CD14-positive monocyte (primary cell): ENCODE measurements at places on chromosomes 2 and 18. TPM values are rescaled to one million over a fixed set of nuclear protein-coding genes. Genes with fewer than 3 reads are reported as not detected.

Gene PNO1
- polyA plus RNA-seq = 14.0 TPM

Gene FOXI3
- polyA plus RNA-seq = not detected

Gene RFTN2
- 0.02 TPM for polyA plus RNA-seq

Gene KIAA1328
- 3.8 TPM for polyA plus RNA-seq

Gene TRPM8
- polyA plus RNA-seq = not detected

Gene EPAS1
- 0.88 TPM for polyA plus RNA-seq

Gene NTSR2
- polyA plus RNA-seq = not detected

Gene CXCR4
- polyA plus RNA-seq = 687 and 1,274 TPM in 2 replicates

Gene KRCC1
- 4.5 and 10.8 TPM in 2 replicates for polyA plus RNA-seq

Gene UGT1A1
- polyA plus RNA-seq = not detected

Gene IL1RN
- polyA plus RNA-seq = 92.0 TPM

Gene GRP
- not detected in 2 replicates for polyA plus RNA-seq

Gene SERPINB10
- polyA plus RNA-seq = 0.56 and 1.3 TPM in 2 replicates

Gene BOK
- polyA plus RNA-seq = not detected

Gene RTP5
- not detected for polyA plus RNA-seq

Gene C2orf78
- not detected for polyA plus RNA-seq

GRCh38 chr2:144456680-144457079 is 63.2 kb downstream of the ZEB2 start:
- peak; percentile 97 for DNase-seq

GRCh38 chr2:128363934-128364361 is 45.3 kb upstream of the HS6ST1 start:
- DNase-seq = no peak

- DNase-seq = no peak
Measured at GRCh38 chr2:219954331-219954730, 326.9 kb downstream of the SLC4A3 start.

- no peak for DNase-seq
Measured at GRCh38 chr2:31354837-31355236, 59.7 kb downstream of the XDH start.

GRCh38 chr2:95305380-95306061 is 8.4 kb downstream of the KCNIP3 start:
- DNase-seq = no peak

DNA sequence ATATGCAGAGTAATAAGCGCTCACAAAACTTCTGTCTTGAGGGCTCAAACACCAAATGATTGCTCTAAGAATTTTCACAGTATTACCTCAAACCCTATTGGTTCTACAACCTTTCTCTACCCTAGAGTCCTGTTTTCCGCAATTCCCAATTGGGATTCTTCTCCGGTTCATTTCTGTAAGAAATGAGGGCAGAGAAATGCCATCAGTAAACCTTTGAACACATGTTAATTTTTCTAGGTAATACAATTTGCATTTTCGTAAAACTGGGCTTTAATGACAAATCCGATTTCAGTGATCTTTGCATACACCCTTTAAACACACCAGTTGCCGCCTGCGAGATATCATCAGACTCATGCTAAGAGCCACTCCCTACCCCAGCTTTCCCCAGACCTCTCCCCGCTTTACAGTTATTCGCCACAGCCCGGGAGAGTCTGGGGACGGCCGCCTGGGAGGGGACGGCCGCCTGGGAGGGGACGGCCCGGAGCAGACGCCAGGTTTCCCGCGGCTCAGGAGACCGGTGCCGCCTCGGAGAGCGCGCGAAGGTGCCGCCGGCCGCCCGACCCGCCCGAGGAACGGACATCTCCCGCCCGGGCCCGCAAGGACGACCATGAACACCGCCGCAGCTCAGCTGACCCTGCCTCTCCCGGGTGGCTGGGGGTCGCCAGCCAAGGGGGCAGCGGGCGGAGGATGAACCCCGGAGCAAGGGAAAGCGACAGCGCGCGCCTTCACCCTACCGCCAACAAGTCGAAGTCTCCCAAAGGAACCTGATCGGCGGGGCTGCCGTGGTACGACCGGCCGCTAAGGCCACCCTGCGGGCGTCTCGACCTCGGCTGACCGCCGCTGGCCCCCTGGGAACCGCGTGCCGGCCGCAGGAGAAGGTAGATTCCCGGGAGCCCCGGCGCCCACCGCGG is 463 bp downstream of the SMC6 start:
- DNase-seq = peak; percentile 19

- DNase-seq = no peak
Measured at GRCh38 chr2:194946826-194947225, 710.2 kb upstream of the SLC39A10 start.

- no peak for DNase-seq
Measured at GRCh38 chr2:171404719-171405118, 29.1 kb downstream of the METTL8 start.

GRCh38 chr18:13323186-13323585 is 104.6 kb downstream of the LDLRAD4 start:
- no peak for DNase-seq

GRCh38 chr2:224847381-224847780 is 131.2 kb upstream of the CCDC195 start:
- no peak for DNase-seq

DNA sequence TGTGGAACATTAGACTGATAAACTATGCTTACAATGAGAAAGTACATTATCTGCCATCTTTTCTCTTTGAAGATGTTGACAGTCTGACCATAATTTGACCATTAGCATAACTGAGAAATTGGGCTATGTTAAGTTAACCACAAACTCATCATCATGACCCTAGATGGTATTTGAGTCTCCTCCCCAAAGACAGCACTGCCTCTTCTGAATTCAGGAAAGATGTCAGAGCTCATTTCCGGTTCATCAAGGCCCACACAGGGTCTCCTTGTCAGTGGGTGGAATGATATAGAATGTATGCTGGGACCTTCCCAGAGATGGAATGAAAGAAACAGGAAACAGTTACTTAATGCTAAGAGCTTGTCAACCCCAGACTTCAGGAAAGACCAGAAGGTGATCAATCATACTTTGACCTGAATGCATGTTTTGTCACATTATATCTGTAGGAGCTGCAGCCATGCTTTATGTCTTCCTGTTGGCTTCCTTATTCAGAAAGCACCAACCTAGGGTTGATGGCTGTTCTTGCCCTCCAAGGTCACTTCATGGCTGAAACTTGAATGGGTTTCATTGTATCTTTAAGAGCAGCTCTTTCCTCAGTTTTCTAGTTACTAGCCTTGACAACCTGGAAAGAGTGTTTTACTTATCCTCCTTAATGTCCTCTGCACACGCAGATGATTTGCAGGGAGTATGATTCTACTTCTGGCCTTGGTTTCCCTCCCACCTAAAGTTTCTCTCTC is 99.1 kb upstream of the NEUROD1 start:
- no peak for DNase-seq

DNA sequence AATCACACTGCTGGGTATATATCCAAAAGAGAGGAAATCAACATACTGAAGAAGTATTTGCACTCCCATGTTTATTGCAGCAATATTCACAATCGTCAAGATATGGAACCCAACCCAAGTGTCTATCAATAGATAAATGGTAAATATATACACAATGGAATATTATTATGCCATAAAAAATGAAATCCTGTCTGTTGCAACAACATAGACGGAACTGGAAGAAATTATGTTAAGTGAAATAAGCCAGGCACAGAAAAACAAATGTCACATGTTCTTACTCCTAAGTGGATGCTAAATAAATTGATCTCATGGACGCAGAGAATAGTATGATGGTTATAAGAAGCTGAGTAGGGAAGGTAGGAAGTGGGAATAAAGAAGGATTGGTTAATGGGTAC is 65.7 kb downstream of the NCKAP1 start:
- DNase-seq = no peak

- DNase-seq = peak; percentile 99
Measured at GRCh38 chr18:63869374-63869773, 18.1 kb upstream of the SERPINB2 start.

DNA sequence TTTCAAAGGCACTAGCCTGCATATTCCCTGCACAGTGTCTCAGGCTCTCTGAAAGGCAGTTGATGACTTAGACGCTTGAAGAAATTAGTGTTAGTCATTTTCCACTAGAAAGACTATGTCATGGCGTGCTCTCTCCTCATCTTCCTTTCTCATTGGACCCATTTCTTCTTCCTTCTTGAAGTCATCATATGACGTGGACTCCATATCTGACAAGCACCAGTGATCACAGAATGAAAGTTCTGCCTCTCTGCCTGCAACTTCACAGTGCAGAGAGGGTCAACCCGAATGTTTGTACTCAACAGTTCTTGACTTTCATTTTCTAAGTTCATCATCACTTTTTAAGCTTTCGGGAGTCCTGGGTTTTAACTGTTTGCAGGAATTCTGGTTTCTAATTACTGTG is 63.7 kb upstream of the CYRIA start:
- no peak for DNase-seq

DNA sequence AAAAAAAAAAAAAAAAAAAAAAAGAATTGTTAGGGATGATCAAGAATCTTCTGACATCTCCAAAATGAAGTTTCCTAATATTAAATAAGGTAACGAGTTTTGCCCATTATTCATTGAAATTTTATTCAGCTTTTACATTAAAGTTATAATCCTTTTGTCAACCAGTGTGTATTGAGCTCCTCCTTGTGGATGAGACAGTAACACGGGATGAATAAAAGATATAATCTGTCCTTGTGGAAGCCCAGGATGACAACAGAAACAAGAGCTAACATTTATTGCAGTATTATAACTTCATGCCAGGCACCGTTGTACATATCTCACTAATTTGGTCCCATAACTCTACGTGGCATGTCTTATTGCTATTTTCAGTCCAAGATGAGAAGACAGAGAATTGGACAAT is 33.4 kb upstream of the SERPINB7 start:
- DNase-seq = no peak

DNA sequence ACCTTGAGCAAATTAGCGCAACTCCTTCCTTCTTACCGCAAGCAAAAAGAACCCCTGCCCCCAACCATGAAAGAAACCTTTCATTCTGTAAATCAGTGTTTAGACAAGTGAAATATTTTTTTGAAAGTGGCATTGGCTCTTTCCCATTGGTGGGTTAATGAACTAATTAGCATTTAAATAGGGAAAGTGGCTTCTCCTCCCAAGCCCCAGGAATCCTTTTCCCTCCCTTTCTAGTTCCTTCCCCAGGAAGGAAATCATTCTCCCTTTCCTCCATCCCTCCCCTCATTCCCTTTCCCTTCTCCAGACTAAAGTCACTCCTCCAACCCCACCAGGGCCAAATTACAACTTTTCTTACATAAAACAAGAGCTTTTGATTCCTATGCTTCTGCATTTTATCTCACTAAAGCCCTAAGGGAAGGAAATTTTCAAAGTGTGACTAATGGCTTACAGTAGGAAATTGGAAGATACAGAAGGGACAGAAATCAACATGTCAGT is 22.9 kb upstream of the TYMS start:
- no peak for DNase-seq

- no peak for DNase-seq
Measured at GRCh38 chr2:203379156-203379555, 51.0 kb downstream of the ABI2 start.

DNA sequence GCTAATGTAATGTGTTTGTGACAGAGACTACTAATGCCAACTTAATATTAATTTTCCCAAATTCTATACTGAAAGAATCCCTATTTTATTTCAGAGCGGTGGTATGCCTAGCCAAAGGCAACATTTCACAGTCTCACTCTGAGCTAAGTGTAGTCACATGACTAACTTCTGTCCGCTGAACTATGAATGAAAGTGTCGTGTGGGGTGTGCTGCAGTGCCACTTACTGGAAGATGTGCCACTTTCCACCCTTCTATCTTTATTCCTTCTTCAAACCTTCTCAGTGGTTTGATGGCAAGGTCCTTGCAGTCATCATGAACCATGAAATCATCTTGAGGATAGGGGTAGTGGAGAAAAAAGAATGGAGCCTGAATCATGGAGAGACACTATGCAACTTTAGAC is 47.3 kb upstream of the C1D start:
- DNase-seq = no peak

DNA sequence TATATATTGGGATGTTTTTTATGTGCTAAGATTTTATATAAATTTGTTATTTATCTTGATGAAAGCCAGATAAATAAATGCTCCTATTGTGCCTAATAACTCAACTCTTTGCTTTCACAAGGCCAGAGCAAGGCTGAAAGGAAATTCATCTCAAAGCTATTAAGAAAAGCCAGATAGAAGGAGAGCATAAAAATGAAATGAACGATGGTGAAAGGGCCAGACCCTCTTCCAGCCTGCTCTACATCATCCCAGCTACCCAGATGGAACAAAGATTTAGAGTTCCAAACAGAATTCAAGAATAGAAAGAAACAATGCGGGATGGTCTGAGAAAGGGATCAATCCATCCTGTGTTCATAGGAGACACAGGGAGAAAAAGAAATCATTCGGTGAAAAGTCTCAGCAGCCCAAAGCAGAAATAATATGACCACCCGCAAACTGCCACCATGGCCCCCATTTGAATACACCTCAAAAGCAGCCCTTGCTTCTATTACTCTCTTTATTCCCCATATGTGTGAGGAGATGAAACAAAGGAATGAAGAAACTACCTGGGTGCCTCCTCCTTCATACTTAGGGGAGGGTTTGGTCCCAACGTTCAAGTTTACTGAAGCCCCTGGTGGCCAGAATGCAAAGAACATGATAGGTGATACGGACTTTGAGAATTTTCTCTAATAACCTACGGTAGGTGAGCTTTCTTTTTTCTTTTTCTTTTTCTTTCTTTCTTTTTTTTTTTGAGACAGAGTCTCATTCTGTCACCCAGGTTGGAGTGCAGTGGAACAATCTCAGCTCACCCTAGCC is 110.1 kb upstream of the FBXO11 start:
- DNase-seq = no peak

GRCh38 chr18:74528913-74529312 is 5.4 kb upstream of the CNDP1 start:
- DNase-seq = no peak

- DNase-seq = peak; percentile 18
Measured at GRCh38 chr18:48161191-48161910, 230.9 kb upstream of the SMAD2 start.
